D721Med (cell line): ENCODE measurements at places on chromosomes 2 and 18.

DNA sequence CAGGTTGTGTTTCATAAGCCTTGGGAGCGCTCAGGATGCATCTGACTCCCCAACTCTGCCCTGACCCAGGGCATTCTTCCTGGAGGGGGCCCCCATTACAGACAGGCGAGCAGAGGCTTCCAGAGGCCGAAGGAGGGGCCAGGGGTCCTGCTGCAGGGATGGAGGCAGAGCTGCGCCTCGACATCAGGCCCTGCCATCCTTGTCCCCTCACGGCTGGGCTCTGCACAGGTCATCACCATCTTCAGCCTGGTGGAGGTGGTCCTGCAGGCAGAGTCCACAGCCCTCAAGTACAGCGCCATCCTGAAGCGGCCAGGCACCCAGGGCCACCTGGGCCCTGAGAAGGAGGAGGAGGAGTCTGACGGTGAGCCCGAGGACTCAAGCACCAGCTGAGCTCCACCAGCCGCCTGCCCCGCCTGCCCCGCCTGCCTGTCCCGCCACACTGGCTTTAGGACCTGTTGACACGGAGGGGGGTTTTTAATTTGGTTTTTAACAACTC, 42.3 kb upstream of the ALPP start:
- DNase-seq = no peak

DNA sequence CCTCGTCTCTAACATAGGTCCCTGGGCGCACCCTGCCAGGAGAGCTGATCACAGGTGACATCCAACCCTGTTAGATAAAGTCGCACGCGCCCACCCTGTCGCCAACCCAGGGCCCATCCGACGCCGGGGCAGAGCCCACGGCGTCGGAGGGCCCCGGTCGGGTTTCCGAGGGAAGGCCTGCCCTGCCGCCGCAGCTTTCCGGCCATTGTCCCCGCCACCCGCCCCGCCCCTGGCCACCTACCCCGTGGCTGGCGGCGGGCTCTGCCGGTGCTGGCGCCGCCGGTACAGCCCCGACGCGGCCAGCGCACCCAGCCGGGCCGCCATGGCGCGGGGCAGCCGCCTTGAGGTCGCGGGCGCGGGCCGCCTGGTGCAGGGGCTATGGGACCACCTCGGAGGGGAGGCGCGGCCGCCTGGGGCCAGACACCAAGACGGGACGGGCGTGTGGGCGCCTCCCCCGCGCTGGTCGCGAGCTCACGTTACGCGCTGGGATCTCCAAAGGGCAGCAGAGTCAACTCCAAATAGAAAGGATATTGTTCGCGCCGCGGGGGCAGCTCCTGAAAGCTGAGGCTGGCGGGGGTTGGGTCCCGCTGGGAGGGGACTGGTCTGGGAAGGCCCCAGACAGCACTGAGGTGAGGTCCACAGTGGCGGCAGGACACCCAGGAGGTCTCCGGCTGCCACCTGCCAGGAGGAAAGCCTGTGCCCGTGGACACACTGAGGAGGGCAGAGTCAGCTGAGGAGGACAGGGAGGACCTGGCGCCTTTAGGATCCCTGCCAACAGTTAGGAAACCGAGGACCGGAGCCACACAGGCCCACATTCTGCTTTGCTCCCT, 11.1 kb downstream of the LIMS2 start:
- no peak for DNase-seq

GRCh38 chr2:47695800-47696477, 87.0 kb upstream of the MSH6 start:
- no peak for DNase-seq

DNA sequence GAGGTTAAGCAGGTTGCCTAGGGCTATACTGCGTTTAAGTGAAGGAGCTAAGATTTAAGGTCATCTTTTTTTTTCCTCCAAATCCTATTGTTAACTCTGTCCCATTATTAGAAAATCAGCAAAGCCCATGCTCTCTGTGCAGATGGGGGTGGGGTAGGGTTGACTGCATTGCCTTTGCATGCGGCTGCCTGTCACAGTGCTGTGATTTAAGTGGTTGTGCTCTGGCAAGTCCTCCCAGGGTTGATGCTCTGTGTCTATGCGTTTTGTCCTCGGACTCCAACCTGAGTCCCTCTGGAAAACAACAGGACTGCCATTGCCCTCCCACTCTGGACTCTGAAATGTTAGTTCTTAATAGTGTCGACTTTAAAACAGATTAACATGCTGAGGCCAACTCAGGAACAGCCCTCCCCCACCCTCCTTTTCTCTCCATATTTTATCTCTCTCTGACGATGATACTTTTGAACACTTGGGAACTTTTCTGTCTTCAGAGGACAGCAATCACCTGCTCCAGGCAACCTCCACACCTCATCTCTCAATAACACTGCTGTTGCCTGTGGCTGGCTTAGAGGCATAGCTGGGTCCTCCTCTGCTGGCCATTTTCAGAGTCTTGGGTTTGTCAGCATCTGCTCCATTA, 5.8 kb downstream of the FHOD3 start:
- DNase-seq = no peak

DNA sequence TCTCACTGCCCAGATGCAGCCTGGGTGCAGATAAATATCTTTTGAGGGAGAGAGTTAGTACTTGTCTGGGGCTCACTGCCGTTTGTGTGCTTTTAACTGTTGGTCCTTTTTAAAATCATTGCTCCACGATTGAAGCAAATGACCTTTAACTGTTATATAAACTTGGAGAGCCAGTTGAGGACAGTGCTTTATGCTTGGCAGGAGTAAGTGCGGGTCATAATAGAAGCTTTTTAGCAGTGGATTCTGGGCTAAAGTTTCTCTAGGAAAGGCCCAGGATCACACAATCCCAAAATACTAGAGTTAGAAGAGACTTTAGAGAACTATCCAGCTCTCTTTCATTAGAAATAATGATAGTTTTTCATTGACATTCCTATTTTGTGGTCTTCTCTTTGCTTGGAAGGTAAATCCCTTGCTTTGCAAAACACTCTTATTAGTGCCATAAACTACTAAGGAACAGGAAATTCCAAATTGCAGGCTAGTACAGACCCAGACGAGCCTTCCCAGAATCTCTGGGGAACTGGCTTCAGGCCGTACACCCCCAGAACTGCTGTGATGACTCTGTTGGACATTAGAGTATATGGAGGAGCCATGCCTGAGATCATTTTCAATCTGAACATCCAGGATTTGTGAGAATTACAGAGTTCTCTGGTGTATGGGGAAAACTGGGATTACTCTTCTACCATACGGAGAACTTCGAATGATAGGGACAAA, 19.1 kb downstream of the LIMS1 start:
- no peak for DNase-seq

DNA sequence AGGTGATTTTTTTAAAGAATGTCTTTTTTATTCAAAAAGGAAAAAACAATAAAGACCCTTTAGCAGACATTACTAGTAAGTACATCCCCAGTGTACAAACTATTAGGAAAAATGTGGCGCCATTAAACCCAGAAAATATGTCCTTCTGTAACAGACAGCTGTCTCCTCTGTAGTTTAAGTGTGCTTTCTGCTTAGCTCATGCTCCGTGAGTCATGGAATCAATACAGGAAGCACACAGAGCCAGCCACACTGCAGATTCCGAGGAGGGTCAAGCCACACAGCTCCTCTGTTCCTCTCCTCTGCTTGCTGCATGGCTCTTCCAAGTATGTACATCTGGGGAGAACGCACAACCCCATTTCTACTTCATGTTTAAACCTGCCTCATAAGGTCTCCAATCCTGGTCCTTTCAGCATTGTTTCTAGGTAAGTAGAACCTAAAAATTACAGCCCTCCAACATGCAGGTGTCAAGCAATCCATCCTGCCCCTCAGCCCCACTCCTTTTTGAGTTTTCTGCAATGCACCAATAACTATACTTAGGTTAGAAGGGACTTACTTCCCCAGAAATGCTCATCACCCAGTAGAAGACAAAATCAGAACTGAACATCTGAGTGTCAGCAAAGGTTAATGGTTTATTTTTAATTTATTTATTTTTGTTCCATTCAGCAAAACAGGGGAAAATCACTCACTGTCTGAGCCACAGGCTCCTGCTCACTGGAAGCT, 37.5 kb downstream of the ACVR1 start:
- DNase-seq = no peak

- no peak for DNase-seq
These were observed 21.6 kb downstream of the SLC38A11 start for GRCh38 chr2:164933671-164934189.
